ENCODE measurements at places on chromosomes 7 and 10.

- no peak for DNase-seq
These were observed 282.4 kb downstream of the CELF2 start for GRCh38 chr10:11300026-11300425.

- no peak for DNase-seq
These were observed 27.1 kb downstream of the ARMC3 start for GRCh38 chr10:22954970-22955369.

DNA sequence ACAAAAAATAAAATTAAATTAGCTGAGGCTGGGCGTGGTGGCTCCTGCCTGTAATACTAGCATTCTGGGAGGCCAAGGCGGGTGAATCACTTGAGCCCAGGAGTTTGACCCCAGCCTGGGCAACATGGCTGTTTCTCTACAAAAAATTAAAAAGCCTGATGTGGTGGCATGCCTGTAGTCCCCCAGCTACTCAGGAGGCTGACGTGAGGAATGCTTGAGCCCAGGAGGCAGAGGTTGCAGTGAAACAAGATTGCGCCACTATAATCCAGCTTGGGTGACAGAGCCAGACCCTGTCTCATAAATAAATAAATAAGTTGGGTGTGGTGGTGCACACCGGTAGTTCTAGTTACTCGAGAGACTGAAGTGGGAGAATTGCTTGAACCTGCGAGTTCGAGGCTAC lies 65.1 kb downstream of the GNA12 start:
- no peak for DNase-seq

- no peak for DNase-seq
These were observed 182.2 kb downstream of the ST7 start for GRCh38 chr7:117135553-117135891.

DNA sequence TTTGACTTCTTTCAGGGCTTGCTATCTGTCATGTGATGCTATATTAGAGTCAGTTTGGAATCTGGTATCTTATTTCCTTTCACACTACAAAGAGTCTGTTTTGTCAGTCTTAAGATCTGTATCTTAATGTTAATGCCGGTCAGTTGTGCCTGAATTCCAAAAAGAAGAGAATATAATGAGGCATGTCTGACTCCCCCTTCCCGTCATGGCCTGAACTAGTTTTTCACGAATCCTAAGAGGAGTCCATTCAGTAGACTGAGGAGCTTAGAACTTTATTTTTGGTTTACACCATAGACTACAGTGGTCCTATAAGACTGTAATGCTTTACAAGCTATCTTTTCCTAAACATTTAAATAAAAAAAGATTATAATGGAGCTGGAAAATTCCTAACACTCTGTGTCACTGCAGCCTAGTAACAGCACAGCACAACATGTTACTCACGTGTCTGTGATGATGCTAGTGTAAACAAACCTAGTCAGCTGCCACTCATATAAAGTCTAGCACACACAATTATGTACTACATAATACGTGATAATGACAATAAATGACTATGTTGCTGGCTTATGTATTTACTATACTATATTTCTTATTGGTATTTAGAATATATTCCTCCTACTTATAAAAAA lies 50.6 kb downstream of the VPS41 start:
- DNase-seq = no peak

GRCh38 chr7:27148031-27148755 lies 619 bp upstream of the HOXA6 start:
- DNase-seq = no peak

DNA sequence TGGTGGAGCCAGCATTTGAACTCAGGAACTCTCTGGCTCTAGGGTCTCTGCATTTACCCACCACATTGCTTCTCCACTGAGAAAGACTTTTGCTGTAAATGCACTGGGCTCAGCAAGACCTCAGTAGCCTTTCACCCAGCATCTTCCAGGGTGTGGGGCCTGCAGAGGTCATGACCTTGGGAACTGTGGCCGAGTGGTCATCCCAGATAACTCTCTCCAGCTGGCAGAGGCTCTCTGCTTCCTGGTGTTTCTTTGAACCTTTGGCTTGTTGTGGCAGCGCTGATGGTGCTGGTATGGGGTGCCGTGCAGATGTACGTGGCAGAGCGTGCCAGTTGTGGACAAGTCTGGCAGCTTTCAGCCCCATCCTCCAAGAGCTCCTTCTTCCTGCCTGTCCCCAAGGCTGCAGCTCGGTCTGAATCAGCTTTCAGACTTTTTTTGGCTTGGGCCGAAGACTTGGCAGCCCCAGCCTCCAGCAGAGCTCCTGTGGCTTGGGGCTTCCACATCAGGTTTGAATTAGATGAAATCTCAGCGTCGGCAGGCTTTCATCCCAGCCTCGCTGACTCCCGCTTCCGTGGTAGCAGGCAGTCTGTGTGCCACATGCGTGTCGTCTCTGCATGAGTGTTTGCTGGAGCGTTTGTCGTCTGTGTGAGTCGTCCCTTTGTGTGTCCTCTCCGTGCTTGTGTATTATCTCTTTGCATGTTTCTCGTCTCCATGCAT lies 21.5 kb downstream of the ADAMTS14 start:
- no peak for DNase-seq

GRCh38 chr7:598899-599298 lies 79.3 kb upstream of the PDGFA start:
- DNase-seq = no peak

DNA sequence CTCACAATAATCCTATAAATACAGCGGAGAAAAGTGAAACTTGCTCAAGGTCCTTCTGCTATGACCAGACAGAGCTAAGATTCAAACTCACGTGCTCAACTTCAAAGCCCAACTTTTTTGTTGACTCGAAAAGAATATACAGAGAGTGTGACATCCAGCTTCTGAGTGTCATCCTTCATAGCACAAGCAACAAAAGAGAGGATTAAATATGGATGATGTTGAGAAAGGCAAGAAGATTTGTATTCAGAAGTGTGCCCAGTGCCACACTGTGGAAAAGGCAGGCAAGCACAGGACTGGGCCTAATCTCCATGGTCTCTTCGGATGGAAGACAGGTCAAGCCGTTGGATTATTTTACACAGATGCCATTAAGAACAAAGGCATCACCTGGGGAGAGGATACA lies 2.1 kb upstream of the FAM3C start:
- DNase-seq = no peak

DNA sequence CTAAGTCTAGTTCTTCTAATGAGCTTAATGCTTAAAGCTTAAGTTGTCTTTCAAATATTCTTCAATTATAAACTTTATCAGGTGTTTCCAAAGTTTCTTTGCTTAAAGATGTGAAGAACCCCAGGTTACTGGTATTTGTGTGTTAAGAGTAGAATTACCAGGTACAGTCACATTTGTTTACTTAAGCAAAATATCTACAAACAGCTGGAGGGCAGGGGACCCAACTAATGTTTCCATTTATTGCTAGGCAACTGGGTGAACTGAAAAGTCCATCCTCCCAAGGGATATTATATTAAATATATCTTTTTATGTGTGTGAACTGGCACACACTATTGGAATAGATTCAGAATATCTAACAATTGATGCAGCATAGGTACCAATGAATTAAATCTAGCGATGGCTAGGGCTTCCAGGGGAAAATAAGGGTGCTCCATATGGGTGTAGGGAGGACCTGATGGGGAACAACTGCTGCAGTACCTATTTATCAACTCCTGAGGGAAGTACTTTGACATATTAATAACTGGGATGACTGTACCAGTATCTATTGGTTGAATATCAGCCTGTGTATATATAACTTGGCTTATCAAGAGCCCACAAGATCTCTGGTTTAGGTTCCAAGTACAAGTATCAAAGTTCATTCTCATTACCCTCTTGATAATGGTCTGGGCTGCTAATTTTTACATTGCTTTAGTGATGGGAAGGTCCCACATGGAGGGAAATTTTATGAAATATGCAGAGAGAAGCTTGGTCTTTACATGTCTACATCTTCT lies 10.3 kb upstream of the AGR3 start:
- no peak for DNase-seq

- no peak for DNase-seq
These were observed 538.9 kb downstream of the INHBA start for GRCh38 chr7:41163991-41164390.

DNA sequence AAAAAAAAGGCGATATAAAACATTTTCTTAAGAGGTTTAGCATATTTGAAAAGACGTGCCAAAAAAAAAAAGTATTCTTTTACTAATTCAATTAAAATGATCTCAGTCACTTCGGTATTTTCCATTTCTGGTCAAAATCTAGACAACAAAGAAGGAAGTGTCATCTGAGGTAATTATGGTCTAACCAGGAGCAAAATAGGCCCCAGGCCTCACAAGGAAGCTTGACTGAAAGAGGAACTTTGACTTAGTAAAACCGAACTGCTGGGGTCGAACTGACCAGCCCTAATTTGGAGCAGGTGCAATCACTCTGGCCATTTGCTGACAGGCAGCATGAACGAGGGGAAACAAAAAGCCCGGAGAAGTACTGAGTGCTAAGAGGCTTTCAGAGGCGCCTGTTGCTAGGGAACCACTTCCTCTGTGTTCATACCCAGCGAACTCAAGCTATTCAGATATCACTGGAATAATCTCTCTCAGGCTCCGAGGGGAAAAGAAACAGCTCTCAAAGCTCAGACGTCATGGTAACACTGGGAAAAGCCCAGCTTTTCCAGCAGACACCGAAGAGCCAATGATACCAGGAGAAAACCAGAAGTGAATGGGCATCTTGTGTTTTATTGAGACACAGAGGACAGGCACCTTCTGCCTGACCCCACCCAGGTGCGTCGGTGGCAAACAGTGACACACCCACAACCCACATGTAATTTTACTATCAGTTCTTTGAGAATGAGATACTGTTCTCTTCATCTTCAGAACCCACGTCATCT lies 126.5 kb downstream of the FAM107B start:
- DNase-seq = no peak

GRCh38 chr7:114508086-114508485 lies 93.5 kb downstream of the FOXP2 start:
- DNase-seq = no peak

- DNase-seq = no peak
These were observed 106.4 kb downstream of the CAMK1D start for GRCh38 chr10:12455766-12456165.

DNA sequence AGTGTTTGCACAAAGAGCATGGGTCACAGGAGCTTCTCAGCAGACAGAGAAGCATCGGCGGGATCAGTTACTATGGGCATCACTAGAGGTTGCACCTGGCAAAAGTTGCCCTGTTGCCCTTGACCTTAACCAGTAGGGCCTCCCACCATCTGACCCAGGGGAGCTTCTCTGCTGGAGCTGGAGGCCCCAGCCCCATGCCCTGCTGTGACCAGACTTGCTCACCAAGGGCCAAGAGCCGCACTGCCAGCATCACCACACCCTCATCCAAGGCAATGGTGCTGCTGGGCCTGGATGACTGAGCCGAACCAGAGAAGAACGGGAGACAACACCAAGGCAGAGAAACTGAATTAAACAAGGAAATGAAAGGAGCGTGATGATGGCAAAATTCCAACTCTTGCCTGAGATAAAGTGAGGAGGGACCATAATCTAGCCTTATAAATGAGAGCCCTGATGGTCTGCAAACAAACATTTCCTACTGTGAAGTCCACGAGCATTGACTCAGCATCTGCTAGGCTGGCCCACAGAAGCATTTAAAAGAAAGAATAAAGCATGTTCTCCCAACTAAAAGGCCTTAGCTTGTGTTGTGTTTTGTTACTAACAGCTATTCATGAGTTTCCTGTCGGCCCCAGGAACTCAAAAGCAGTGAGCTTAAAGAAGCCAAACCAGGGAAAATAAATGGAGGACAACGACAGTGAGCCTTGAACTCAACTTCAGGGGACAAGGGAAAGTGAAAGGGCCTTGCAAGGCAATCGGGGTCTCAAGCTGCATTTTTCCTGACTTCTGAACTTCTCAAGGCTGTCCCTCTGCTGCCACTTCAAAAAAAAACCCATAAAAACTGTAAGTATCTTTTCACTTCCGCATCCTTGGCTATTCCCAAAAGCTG lies 60.4 kb downstream of the AFAP1L2 start:
- DNase-seq = no peak

GRCh38 chr10:32105782-32106382 lies 49.7 kb upstream of the KIF5B start:
- no peak for DNase-seq

- no peak for DNase-seq
These were observed 9.2 kb downstream of the JMJD1C start for GRCh38 chr10:63456437-63457210.

DNA sequence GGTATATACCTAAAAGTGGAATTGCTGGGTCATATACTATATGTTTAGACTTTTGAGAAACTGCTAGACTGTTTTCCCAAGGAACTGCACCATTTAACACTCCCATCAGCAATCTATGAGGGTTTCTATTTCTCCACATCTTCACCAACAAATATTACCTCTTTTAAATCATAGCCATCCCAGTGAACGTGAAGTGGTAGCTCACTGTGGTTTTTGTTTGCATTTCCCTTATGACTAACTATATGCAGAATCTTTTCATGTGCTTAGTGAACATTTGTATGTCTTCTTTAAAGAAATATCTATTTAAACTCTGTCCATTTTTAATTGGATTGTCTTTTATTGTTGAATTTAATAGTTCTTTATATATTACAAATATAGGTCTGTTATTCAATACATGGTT lies 115.8 kb upstream of the SEC61G start:
- no peak for DNase-seq

- peak; percentile 17 for DNase-seq
These were observed 140.6 kb downstream of the NRP1 start for GRCh38 chr10:33193701-33194521.

DNA sequence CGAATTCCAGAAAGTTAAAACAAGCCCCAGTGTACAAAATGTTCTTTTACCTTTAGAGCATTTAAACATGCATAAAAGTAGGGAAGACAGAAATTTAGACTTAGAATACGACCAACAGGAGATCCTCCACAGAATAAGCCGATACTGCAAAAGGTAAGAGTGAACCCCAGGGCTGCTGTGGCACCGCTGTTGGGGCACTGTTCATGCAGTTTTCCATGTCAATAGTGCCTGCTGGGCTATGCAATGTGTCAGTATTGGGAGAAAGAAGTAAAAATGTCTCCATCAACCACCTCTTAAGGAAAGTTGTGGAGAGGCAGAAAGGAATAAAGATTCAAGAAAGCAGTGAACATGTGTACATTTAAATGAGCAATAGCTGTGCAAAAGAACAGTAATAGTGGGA lies 326.5 kb upstream of the SEMA3C start:
- DNase-seq = no peak

DNA sequence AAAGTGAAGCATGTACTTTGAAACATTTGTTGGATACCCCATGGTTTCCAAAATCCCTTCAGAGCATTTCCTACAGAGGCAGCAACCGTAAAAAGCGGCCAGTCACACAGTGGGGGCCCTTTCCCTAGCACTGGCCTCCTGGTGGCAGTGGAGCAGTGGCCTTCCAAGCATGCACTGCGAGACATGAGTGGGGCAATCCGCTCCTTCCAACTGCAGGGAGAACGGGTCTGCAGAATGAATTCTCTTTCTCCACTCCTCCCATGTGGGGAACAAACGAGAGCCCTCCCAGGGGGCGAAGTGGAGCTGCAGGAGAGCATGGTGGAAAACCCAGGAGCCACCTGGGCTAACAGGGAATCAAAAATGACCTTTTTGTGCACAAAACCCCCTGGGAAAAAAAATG lies 542.9 kb upstream of the GALNT17 start:
- DNase-seq = no peak

Measured in keratinocyte (primary cell).